Mesenteric fat pad (tissue), 1 donor: ENCODE measurements at places on chromosomes 11 and 22. TPM values are rescaled to one million over a fixed set of nuclear protein-coding genes. Genes with fewer than 3 reads are reported as not detected.

Gene MRGPRX4
- total RNA-seq = not detected

Gene C11orf52
- 3.1 TPM for total RNA-seq

GRCh38 chr11:80462211-80462610, 1021.4 kb upstream of the TENM4 start:
- DNase-seq = no peak

GRCh38 chr11:117843666-117844484, 19.3 kb upstream of the FXYD2 start:
- DNase-seq = peak; percentile 92

- no peak for DNase-seq
These were observed 563 bp downstream of the GATD1 start for GRCh38 chr11:776561-777287.

GRCh38 chr11:76777305-76777704, 5.9 kb upstream of the TSKU start:
- no peak for DNase-seq

DNA sequence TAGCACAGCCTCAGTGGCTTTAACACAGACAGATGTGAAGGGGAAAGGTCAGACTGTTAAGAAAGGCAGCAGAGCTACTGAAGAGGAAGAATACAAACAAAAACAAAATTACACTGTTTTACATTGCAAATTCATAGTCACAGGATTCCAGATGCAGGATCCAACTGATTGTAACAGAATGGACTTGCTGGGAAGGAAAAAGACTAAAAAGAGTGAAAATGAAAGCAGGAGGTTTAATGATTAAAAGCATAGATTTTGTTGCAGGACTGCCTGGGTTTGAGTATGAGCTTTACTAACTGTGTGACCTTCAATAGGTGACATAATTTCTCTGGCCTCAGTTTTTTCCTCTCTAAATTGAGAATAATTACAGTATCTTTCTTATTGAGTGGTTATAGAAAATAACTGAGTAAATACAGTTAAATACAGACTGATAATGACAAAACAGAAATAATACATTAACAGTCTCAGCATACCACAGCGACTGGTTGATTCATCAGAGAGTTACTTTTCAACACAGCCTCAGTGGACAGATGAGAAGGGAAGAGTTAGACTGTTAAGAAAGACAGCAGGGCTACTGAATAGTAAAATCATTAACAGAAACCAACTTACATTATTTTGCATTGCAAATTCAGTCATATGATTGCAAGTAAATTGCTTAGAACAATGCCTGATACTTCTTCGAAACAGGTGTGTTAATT, 704.2 kb upstream of the TENM4 start:
- no peak for DNase-seq

Gene LAMTOR1
- 117 TPM for total RNA-seq

DNA sequence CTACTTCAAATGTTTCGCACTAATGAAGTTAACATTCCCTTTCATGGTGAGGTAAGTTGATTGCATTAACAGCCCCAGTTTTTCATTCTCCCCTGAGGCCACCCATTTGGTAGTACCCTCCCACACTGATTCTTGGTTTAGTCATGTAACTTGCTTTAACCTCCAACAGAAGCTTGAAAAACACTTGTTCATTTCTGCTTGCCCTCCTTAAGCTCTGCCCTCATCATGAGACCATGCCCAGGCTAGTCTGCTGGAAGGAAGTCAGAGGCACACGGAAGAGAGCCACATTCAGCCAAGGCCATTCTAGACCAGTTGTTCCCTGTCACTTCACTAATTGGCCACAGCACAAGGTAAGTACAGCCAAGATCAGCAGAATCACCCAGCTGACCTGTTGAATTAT, 50.7 kb upstream of the CD44 start:
- DNase-seq = no peak

GRCh38 chr11:71449596-71449995, 1.4 kb upstream of the DHCR7 start:
- DNase-seq = peak; percentile 22

DNA sequence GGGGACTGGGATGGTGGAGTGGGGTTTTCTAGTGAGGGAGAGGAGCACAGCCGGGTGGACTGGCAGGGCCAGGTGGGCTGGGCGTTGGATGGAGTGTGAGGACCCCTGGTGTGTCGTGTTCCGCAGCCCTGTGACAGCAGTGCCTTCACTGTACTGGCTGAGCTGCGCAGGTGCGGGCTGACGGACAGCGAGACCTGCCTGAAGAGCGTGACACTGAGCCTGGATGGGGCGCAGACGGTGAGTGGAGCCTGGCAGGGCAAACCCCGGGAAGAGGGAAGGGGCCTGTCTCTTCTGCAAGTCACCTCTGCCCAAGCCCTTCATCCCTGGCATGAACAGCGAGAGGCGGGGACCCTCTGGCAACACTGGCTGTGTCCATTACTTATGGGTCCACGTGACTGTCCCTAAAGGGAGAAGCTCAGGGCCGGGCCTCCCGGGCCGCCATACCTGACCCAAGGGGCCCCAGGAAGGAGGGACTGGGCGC, 10.0 kb downstream of the MUC5AC start:
- peak; percentile 85 for DNase-seq

DNA sequence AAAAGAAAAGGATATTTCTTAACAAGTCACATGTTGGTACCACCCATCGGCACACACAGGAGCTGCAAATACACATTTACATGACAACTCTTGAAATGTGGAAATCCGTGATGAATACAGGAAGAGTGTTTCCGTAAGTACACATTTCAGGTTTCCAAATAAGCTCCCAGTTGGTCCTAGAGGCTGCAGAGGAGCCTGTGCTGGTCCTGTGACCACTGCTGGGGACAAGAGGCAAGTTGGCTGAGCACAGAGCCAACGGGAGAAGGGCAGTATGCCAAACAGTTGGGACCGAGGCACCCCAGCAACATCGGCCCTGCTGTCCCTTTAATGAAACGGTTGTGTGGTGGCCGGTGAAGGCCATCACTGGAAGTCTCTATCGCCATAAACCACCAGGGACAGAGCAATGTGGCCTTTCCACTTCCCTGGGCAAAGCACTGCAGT, 38.5 kb upstream of the ARFGAP3 start:
- DNase-seq = no peak

- DNase-seq = no peak
These were observed 179.2 kb upstream of the ZBED5 start for GRCh38 chr11:11036848-11037732.

DNA sequence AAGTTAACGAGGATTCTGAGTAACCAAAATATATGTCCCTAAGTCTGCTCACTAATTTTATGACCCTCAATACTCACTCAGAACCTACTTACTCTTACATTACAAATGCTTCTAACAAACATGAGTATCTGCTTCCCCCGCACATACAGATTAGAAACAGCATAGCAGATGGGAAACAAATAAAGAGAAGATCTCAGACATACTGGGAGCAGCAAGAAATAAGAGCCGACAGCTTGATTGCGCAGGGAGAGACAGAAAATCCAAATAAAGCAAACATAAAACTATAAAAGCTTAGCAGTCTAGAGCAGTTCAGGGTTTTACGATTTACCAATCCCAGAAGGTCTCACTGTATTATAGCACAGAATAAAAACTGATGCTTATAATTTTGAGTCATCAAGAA, 89.1 kb upstream of the DBX1 start:
- no peak for DNase-seq

Gene IGHMBP2
- 16.7 TPM for total RNA-seq

Gene TBX10
- total RNA-seq = not detected

Gene OR4D5
- not detected for total RNA-seq

- DNase-seq = no peak
These were observed 20.1 kb upstream of the SYTL2 start for GRCh38 chr11:85831050-85831449.

GRCh38 chr11:75276686-75277085, 36.1 kb downstream of the TPBGL start:
- peak; percentile 28 for DNase-seq
